ENCODE measurements at places on chromosomes 5 and 9. TPM values are rescaled to one million over a fixed set of nuclear protein-coding genes. Genes with fewer than 3 reads are reported as not detected.
A peak's percentile ranks its signal among the peaks of the same experiment; 100 is the strongest.

GRCh38 chr9:98849563-98849962 is 42.1 kb downstream of the GALNT12 start:
- no peak for ATAC-seq

DNA sequence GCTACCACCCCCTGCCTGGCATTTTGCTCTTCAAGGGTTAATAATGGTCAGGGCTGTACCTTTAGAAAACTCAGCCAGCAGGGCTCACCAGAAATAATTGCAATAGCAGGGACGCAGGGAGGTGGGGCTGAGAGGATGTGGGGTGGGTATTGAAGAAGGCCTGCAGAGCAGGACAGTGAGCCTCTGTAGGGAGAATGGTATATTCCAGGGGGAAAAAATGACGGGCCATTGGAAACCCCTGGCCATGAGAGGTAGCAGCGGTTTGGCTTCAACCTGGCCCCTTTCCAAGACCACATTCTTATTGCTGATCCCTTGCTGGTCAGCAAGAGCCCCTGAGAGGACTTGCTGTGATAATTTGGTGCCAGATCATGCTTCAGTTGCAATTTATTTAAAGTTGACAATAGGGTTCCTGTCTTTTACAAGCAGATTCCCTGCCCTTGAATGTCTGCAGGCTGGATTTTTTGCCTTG is 36.7 kb upstream of the CTNNA1 start:
- ATAC-seq: no peak

DNA sequence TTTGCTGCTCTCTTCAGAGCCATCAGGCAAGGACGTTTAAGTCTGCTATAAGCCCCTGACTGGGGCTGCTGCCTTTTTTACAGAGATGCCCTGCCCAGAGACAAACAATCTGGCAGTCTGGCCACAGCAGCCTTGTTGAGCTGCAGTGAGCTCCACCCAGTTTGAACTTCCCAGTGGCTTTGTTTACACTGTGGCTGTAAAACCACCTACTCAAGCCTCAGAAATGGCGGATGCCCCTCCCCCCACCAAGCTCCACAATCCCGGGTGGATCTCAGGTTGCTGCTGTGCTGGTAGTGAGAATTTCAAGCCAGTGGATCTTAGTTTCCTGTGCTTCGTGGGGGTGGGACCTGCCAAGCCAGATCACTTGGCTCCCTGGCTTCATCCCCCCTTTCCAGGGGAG is 59.7 kb upstream of the SNCAIP start:
- ATAC-seq: no peak

GRCh38 chr9:93136011-93136440 is 2.0 kb upstream of the NINJ1 start:
- no peak for ATAC-seq

DNA sequence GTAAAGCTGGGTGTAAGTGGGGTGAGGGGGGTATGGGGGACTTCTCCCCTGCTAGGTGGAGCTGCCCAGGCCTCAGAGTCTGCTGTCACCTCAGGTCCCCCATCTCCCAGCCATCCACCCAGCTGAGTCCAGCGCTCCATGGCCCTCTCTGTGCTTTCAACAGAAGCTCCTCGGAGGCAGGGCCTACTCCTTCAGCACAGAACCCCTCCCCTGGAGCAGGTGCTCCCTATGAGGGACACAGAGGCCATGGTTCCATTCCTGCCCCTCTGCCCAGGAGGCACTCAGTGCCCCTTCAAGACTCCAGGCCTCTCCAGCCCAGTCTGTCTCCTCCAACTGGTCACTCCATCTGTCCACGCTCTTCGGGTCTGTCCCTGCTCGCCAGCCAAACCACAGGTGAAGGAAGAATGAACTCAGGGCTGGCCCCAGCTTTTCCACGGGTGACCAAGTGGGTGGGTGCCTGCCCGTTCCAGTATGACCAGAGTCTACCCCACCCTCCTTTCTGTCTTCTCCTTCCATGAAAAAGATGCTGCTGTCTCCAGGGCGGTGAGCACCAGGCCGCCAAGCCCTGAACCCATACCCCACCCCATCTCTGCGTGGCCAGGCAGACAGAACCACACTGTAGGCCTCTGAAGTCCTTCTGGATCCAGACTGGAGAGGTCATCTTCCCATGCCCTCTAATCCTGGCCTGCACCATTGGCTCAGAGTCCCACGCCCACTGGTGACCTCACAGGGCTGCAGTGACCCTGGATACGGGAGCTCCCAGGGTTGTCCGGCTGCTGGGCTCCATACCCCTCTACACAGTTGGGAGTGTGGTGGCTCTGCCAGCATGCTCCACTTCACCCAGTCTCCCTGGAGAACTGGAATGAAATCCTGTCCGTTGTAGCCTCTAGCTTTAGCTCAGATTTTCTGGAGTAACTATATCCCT is 11.9 kb downstream of the GBGT1 start:
- ATAC-seq: no peak

- ATAC-seq: peak; percentile 9
Measured at GRCh38 chr9:99050292-99050911, 54.5 kb upstream of the TGFBR1 start.

DNA sequence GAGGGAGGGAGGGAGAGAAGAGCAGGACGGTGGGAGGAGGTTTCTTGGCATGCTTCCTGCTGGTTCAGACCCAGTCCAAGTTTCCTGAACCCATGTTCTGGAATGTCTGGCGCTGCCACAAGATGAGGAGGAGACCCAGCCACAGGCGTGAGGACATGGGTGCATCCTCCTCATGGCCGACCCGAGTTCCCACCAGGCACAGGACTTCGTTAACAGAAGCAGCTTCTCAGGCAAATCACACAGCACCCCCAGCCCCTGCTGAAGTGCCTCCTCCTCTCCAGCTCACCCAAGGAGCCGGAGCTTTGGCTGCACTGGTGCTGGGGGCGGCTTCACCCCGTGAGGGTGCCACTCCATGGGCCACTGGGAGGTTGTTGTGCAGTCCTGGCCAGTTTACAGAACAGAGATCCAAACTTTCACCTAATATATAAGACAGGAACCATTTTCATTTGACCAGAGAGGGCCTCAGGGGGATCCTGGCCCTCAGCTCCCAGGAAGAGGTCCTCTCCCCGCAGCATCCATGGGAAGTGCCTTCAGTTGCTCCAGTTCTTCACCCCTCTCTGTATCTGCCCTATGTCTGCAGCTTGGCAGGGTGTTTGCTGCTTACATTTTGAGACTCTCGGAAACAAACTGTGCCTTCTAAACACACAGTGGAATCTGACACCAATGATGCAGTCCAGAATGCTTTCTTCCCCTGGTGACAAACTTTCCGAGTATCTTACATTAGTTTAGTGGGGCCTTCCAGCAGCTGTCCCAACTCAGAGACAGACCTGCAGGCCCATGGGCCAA is 10.2 kb upstream of the NKD2 start:
- ATAC-seq: no peak

- no peak for ATAC-seq
Measured at GRCh38 chr9:16867576-16868311, 2.7 kb downstream of the BNC2 start.

DNA sequence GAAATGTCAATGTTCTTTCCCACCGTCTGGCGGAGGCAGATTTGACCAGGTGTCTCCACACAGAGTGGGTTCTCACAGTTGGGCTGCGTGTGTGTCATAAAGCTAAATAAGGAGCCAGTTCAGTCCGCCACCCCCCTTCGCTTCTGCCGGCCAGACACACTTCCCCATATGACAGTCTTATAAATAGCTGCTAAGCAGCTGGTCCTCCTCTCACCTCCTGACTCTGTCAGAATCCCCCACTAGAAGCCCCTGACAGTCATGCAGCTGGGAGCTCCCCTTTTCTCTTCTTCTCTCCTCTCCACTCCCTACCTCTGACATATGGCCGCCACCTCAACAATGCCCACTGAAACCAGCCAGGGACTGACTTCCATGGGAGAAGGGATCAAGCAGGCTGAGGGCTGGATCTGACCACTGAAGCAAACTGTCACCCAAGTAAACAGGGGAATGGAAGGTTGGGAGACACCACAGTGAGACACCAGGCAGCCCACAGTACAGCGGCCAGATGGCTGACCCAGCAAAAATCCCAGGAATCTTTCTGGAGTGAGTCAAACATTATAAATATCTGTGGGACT is 141.9 kb upstream of the EFNA5 start:
- no peak for ATAC-seq

GRCh38 chr5:125583321-125584139 is 837.1 kb upstream of the ZNF608 start:
- no peak for ATAC-seq

DNA sequence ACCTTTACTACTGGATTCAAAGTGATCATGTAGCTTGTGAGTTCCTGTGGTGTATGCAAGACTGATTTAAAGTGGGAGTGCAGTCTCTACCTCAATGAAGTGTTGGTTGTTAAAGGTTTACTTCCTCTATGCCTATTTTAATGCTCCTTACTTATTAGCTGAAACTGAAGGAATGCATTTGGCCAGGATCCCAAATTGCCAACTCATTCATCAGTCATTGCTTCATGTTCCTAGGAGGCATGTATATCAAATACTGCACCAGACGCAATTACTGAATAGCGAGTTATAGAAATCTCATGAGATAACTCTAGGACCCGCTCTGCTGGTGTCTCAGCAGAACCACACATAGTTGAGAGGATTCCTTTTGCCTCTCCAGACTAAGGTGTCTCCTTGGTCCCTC is 143.0 kb upstream of the RPS23 start:
- no peak for ATAC-seq

GRCh38 chr9:34633166-34633565 is 4.3 kb upstream of the ARID3C start:
- no peak for ATAC-seq

GRCh38 chr5:127988146-127988760 is 95.3 kb upstream of the SLC12A2 start:
- ATAC-seq: no peak

GRCh38 chr9:71303351-71303750 is 181.9 kb upstream of the TRPM3 start:
- no peak for ATAC-seq

DNA sequence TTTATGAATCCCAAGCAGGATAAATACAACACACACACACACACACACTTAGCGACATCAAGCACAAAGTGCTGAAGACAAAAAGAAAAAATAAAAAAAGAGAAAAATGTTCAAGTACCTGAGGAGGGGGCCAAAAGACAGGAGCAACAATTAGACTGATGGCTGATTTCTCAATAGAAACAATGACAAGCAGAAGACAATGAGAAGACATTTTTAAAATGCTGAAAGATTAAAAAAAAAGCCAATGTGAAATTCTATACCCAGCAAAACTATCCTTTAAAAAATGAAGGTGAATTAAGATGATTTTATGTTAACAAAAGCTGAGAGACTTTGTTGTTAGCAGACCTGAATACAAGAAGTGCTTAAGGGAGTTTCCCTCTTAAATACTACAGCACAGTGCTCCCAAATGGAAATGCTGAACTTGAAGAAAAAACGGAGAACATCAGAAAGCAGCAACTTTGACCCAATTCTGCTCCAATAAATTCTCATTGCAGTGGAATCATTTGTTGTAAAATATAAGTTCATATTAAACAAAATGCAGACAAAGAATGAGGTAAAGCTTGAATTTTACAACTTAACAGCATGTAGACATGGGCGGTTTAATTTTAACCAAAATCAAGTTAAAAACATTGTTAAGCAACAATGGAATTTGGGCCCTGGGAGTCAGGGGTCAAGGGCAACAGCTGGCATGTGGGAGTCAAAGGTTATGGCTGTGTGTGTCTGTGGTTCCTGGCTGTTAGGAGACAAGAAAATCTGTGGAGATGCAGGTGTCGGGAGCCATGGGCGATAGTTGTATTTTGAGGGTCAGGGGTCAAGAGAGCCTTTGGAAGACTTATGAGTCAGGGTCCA is 776 bp upstream of the RANBP17 start:
- no peak for ATAC-seq

DNA sequence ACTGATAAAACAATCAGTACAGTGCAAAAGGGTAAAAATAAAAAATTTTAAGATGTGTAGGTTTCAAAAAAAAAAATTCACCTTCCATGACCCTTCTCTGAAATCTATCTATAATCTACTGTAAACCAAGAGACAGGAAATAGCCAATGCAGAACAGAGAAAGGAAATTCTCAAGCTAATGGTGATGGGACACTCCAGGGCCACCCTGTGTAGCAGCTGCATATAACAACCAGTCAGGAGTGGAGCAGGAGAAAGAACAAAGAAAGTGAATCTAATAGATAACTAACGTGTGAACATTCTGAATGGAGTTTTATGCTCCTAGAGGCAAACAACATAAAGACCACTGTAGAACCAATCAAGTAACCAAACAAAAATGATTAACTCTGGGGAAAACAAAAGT is 16.6 kb downstream of the SPTLC1 start:
- ATAC-seq: no peak

GRCh38 chr5:83925321-83925954 is 204.8 kb upstream of the HAPLN1 start:
- ATAC-seq: no peak

DNA sequence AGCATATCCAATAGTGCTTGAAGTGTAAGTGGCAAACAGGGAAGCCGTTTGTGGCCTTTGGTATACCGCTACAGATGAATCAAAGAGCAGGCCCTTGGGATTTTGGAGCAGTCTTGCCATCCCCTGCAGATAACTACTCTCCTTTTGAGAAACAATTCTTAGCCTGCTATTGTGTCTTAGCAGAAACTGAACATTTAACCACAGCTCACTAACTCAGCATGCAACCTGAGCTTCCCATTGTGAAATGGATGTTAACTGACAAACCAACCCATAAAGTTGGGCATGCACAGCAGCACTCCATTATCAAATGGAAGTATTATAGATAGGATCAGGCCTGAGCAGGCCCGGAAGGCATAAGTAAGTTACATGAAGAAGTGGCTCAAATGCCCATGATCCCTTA is 315.3 kb upstream of the PTGER4 start:
- ATAC-seq: no peak

GRCh38 chr9:107273634-107274033 is 9.4 kb upstream of the RAD23B start:
- ATAC-seq: no peak

DNA sequence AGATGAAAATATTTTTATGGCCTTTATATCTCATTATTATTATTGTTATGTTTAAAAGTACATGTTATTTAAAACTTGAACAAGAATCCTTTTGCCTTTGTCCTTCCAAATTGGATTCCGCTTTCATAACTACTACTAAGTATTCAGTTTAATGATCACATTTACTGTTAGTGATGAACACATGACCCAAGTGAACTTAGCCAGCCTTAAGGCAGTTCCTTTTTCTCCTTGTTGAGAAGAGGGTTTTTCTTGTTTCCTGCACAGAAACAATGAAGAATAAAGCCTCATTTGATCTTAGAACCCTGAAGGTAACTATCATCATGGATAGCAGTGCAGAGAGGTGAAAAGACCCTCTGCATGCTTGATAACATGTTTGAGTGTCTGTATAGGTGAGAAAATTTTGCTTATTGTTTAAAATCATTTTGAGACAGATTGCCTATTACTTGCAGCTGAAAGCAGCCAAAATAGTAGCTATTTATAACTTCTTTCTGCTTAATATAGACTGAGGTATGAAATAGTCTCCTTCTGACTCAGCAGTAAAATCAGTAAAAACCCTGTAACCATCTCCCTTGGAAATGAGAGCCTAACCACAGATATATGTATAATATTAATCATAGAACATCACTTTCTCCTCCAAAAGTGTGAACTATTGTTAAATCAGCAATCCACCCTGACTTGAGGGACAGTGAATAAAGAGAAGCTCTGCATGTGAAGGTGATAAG is 266.2 kb downstream of the SPATA31D1 start:
- ATAC-seq: no peak

- no peak for ATAC-seq
Measured at GRCh38 chr5:104573949-104574709, 1011.5 kb upstream of the NUDT12 start.

NFIB gene
- total RNA-seq: 0.15 TPM

SPATA31C1 gene
- total RNA-seq: 0.08 TPM

GCNT4 gene
- total RNA-seq: 3.9 TPM

FAM114A2 gene
- total RNA-seq: 23.2 TPM

All from activated T-helper 17 cell treated with anti-CD3 and anti-CD28 coated beads, Interleukin-2, amount 50 U/mL, for 72 hours (primary cell).